Astrocyte of the spinal cord (primary cell): ENCODE measurements at places on chromosomes 16 and 17.
A peak's percentile ranks its signal among the peaks of the same experiment; 100 is the strongest.

- DNase-seq = no peak
Measured at GRCh38 chr17:39666601-39667261, 1.5 kb upstream of the PNMT start.

DNA sequence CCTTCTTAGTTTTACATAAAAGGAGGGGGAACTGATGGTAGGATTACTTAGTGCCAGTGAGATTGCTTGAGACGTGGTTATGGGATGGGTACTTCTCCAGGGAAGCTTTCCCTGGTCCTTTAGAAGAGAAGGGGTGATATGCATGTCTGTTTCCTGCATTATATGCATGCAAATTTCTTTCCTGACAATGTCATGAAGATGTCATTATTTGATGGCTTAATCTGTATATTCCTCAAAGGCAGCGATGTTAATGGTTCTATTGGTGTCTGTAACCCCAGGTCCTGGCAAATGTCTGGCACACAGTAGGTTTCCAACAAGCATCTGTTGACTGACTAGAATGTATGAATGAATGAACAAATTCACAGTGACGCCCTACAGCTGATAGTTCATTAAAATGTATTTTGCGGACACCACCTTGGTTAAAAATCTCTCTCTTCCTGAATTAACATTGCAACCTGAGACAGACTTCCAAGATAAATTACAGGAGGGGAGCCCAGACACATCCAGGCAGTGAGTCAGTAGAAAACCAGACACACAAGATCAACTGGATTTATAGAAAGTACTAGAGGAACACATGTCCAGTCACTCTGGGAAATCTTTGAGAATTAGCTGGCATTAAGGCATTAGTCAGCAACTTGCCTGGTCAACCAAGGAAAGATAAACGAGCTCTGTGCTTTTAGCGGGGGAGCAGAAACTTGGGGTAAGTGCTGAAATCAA, 293.4 kb downstream of the XYLT1 start:
- peak; percentile 60 for DNase-seq

- DNase-seq = peak; percentile 78
Measured at GRCh38 chr17:17823433-17824118, 13.2 kb downstream of the SREBF1 start.

DNA sequence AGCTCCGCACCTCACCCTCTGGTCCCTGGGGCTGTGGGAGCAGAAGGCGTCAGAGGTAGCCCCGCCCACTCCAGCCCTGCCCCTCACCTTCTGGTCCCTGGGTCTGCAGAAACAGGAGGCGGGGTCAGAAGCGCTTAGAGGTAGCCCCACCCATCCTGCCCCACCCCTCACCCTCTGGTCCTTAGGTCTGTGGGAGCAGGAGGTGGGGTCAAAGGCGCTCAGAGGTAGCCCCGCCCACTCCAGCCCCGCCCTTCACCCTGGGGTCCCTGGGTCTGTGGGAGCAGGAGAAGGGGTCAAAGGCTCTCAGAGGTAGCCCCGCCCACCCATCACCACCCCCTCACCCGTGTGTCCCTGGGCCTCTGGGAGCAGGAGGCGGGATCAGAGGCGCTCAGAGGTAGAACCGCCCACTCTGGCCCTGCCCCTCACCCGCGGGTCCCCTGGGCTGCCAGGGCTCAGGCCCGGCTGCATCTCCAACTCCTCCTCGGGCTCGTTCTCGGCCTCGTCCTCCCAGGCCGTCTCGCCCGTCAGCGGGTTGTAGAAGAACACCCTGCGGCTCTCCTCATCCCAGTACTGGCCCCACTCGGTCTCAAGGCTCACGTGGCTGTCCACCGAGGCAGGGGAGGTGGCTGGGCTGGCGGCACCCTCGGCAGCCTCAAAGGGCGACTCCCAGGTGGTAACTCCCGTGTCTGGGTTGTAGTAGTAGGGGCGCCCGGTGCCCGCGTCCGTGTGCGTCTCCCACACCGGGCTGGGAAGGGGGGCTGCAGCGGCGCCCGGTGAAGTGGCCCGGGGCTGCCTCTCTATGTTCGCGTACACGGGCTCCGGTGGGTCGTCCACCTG, 27.2 kb downstream of the ARHGAP27 start:
- no peak for DNase-seq
